Renal cortex interstitium (tissue), 15 donors: ENCODE measurements at places on chromosomes 12 and 14.
A peak's percentile ranks its signal among the peaks of the same experiment; 100 is the strongest.

DNA sequence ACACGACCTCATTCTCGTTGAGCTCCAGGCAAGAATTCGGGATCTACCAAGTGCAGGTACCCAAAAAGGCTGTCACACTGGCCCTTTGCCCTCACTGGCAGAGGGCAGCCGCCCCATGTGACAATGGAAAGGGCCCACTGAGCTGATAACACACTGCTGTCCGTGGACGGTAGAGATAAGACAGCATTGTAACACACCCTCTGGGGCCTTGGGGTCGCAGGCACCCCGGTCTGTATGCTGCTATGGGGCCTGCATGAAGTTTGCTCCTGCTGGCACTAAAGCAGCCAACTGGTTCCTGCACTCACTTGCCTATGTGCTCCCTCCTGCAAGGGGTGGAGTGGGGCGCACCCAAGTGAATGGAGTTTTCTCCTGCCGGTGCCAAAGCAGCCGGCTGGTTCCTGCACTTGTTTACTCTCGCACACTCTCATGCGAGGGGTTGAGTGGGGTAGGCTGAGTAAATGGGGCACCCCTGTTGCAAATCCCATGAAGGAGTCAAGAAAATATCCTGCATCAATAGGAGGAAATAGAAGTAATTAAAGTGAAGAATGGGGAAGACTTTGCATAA lies 477.9 kb downstream of the ATP23 start:
- no peak for DNase-seq

GRCh38 chr12:20798554-20798953 lies 12.0 kb upstream of the SLCO1B3 start:
- DNase-seq: peak; percentile 17

- DNase-seq: no peak
These were observed 6.7 kb downstream of the CCDC88C start for GRCh38 chr14:91410771-91411536.

- no peak for DNase-seq
These were observed 216 bp downstream of the IKBIP start for GRCh38 chr12:98644433-98644711.

GRCh38 chr12:84421103-84421502 lies 491.5 kb downstream of the SLC6A15 start:
- no peak for DNase-seq

DNA sequence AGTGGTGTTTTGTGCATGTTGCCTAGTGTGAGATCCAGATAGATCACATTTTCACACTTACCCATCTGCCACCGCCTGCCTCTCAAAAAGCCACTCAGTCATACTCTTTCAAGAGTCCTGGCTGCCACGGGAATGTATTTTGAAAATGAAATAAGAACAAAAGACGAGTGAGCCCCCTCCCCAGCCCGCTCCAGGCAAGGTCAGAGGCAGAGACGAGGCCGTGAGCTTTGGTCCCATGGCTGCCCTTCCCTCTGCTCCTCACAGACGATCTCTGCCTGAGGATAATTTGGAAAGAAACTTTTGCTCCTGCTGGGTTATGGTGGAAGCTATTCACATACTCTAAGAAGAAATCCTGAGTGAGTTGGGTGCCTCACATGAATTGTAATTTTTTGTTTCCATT lies 924.3 kb downstream of the BCL11B start:
- DNase-seq: no peak

- no peak for DNase-seq
These were observed 136.8 kb downstream of the TBX5 start for GRCh38 chr12:114269153-114269552.

- DNase-seq: no peak
These were observed 25.4 kb downstream of the ZBTB42 start for GRCh38 chr14:104826189-104826860.

DNA sequence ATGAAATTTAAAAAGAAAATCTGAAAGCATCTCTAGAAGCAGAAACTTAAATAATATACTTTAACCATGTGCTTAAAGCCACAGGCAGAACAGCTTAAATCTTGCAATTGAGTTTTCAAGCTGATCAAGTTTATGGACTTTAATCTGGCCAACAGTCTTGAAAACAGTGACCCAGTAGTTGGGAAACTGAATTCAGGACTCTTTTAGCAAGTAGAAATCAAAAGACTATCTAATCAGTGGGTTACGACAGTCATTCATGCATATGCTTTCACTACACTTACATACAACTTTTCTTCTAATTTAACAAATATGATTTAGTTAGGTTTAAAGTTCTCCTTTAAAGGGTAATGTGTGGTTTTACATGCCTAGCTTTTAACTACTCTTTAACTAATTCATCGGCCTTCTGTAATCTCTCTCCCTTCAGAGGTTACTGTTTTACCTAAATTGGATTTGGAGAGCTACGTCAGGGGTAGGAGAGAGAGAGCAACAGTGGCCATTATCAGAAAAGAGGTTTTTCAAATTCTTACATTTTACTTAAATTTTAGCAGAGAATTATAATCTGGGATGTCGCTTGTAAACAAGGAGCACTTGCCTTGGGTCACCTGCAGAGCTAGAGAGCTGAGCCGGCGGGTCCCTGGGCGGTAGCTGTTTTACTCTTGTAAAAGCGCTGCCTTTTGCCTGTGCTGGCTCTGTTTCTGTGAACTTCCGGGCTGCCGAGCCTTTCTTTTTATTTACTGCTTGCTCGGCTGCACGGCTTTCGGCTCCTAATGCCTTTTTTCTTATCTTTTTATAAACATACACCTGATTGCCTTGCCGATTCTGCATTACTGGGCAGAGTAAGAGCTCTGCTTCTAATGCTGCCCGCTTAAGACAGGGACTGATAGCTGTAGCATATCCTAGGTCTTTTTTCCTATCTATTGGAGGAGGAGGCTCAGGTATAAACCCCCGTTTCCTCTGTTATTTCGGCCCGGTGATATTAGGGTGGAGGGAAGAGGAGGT lies 17.4 kb upstream of the LYZ start:
- DNase-seq: no peak

DNA sequence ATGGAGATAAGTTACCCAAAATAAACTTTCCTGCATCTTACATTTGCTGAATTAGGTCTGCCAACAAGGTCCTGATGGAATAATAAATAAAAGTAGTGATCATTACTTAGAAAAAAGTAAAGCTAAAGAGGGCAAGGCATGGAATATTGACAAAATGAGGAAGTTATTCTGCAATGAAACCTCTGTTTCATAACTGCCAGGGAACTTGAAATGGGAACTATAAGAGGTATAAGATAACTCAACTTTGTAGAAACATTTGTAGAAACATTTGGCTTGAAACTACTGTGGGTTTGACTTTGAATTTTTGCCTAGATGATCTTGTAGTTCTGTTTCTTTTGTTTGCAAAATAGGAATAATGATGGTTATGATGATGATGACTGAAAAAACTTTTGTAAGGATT lies 18.7 kb upstream of the YBX3 start:
- DNase-seq: no peak

DNA sequence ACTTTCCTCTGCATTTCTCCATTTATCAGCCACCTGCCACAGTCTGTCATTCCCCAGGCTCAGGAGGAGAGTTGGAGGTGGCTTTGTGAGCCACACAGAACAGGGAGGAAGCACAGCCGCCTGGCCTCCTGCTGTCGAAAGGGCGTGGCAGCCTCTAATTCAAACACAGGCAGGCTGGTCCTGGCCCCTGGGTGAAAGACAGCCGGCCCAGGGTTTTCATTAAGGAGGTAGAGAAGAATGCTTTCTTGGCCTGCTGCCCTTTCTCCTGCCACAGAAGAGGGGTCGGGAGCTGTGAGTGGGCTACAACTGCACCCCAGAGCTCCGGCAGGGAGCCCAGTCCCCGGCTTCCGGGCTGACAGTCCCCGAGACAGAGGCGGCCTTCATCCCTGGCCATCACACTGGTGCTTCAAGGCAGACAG lies 108.6 kb upstream of the FZD10 start:
- no peak for DNase-seq

DNA sequence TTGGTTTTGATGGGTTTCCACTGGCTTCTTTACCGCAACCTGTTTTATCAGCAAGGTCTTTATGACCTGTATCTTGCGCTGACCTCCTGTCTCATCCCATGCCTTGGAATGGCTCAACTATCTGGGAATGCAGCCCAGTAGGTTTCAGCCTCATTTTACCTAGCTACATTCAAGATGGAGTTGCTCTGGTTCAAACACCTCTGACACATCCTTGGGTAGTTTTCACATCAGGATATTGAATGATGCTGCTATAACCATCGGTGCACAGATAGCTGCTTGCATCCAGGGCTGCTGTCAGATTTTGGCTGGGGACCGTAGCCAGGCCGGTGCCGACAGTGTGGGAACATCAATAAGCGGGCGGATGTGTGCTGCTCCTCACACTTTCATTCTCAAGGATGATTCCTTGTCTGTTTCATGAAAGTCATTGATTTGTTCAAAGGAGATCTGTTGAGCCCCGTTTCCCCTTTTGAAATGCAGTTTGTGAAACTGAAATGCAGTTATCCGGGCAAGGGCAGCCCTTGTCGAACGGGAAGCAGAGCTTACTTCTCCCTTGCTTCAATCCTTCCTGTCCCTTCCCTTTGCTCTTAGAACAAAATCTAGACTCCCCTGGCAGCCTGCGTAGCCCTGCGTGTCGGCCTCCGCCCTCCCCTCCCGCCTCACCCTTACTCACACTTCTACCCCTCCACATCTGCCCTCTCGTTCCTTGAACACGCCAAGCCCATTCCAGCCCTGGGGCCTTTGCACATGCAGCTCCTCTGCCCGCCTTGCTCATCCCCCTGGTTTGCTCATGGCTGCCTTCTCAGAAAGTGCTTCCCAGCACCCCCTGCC lies 49.2 kb upstream of the NCOR2 start:
- no peak for DNase-seq

GRCh38 chr14:50451854-50452253 lies 55.2 kb upstream of the CDKL1 start:
- DNase-seq: no peak

DNA sequence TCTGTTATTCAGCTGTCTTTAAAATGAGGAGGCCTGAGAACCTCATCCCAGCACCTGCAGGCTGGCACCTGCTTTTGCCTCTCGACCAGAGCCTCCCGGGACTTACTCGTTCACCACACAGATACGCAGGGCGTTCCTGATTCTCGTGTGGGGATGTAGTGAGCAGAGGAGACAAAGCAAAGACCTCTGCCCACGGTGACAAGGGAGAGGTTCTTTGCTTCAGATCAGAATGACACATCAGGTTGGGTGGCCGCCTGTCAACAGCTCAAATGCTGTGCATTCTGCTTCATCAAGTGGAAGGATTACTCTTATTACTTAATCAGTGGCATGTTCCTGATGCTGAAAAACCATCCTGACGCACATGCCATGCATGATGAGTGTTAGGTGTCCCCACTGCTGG lies 24.4 kb downstream of the DEGS2 start:
- DNase-seq: no peak

DNA sequence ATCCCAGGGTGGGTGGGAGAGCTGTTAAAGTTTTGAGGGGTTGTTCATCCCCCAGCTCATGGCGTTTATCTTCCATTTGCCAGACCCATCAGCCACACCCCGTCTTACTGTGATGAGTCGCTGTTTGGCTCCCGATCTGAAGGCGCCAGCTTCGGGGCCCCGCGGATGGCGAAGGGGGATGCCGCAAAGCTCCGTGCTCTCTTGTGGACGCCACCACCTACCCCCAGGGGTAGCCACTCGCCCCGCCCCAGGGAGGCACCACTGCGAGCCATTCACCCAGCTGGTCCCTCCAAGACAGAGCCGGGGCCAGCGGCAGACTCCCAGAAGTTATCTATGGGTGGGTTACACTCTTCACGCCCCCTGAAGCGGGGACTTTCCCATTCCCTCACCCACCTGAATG lies 5.7 kb downstream of the RITA1 start:
- DNase-seq: no peak

- no peak for DNase-seq
These were observed 6.1 kb downstream of the PELI2 start for GRCh38 chr14:56124327-56124726.

- DNase-seq: no peak
These were observed 115.1 kb upstream of the PCED1B start for GRCh38 chr12:46963977-46964971.

DNA sequence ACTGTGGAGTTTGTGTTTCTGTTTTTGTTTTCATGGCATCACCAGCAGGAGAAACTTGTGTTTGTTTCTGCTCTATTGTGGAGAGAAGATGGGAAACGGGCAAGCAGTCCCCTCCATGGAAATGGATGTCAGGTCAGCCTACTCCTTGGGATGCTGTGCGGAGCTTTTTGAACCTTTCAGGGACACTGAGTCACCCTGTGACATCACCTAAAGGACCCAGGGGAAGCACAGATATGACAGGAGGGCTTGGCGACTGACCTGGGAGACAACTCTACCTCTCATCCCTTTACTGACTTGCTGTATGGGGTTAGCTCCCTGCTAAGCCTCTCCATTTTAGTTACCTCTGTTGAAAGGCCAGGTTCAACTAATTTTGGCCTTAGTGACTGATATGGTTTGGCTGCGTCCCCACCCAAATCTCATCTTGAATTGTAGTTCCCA lies 706.9 kb upstream of the TMEM132C start:
- no peak for DNase-seq

- DNase-seq: no peak
These were observed 79.0 kb downstream of the PRIMA1 start for GRCh38 chr14:93709249-93709648.

GRCh38 chr12:98869886-98870503 lies 224.9 kb downstream of the APAF1 start:
- DNase-seq: no peak

GRCh38 chr14:24436355-24437019 lies 6.1 kb downstream of the SDR39U1 start:
- peak; percentile 64 for DNase-seq

GRCh38 chr14:71467361-71467811 lies 464.8 kb upstream of the RGS6 start:
- DNase-seq: no peak

GRCh38 chr14:74893614-74894091 lies 11.9 kb downstream of the DLST start:
- no peak for DNase-seq

GRCh38 chr12:46677749-46678148 lies 148.0 kb downstream of the SLC38A4 start:
- no peak for DNase-seq

DNA sequence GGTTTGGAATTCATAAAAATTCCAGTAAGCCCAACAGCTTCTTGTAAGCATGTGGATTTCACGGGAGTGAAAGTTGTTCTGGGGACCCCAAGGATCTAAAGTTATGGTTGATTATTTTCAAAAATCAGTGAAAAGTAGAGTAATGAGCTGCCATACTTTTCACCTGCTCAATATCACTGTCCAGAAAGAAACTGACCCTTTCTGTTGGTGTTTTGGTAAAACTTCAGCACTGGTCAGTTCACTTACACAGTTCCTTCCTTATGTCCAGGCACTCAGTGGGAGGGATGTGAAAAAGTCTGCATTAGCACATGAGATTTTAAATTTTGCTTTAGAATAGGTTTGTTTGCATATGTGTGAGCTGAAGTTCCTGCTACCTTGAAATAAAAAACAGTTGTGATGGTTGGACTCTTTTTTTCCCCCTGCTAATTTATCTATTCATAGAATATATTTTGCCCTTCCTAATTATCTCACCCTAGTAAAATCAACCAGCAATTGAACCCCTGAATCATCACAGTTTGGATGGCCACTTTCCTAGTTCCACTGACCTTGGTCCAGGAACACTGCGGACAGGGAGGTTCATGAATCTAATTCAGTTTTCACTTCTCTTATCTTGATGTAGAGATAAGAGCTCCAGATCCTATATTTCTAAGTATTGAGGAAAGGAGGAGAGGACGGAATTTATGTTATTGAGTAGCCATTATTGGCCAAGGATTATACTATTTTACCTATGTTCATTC lies 25.8 kb downstream of the CFL2 start:
- no peak for DNase-seq

- DNase-seq: no peak
These were observed 179.9 kb upstream of the PELI2 start for GRCh38 chr14:55938249-55938791.
